ENCODE measurements at places on chromosomes 2 and 18.

- DNase-seq, result no peak
These were observed 10.2 kb downstream of the GPR55 start for GRCh38 chr2:230914886-230915285.

- no peak for DNase-seq
These were observed 81.1 kb upstream of the TTC39C start for GRCh38 chr18:23933407-23933806.

- no peak for DNase-seq
These were observed 127.3 kb downstream of the MGAT5 start for GRCh38 chr2:134381141-134381540.

DNA sequence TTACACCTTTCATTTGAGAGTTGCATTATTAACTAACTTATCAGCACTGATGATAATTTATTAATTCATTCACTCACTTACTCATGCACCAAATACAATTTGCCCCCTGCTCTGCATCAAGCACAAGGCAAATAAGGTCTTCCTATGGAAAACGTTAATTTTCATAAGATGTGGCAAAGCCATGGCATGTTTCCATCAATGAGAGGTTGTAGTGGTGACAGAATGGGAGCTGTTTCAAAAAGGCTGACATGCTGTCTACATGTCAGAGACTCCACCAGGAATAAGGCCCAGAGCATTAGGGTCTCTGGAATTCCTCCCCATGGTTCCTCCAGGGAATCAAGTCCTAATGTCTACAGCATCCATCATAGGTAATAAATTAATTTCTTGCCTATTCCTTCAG, 978.8 kb downstream of the TMEM182 start:
- DNase-seq, result no peak

DNA sequence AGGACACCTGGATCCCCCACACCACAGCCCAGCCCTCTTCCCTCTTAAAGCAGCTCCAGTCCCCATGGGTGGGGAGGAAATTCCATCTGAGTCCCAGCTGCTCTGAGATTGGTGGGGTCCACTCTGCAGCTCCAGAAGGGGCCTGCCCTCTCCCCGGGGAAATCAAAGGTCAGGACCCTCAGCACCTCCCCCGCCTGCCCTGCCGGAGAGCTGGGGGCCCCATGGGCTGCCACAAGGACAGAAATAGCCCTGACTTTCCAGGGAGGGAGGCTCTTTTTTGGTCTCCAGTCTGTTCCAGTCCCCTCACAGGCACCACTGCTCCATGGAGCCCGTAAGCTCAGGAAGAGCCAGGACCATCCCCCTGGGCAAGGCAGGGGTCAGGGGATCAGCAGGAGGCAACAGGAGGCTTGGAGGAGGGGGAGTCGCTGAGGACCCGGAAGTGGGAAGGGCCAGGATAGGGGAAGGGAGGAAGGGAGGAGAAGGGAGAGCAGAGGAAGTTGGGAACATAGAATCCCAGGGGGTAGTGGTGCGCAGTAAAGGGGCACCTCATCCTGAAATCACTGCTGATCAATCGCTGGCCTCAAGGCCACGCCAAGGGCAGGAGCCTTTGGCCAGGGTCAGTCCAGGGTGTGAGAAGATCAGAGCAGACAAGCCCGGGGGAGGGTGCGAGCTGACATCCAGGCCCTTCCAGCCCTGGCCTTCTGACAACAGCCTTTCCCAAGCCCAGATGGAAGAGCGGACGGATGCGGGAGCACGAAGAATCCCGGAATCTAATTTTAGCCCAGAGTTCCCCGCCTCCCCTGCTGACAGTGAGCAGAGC, 7.6 kb downstream of the ADRA2B start:
- no peak for DNase-seq

- no peak for DNase-seq
These were observed 2.6 kb downstream of the ADCYAP1 start for GRCh38 chr18:907115-907884.

GRCh38 chr2:189083106-189083505, 96.5 kb downstream of the COL5A2 start:
- no peak for DNase-seq

GRCh38 chr2:29618024-29618423, 303.4 kb downstream of the ALK start:
- no peak for DNase-seq

DNA sequence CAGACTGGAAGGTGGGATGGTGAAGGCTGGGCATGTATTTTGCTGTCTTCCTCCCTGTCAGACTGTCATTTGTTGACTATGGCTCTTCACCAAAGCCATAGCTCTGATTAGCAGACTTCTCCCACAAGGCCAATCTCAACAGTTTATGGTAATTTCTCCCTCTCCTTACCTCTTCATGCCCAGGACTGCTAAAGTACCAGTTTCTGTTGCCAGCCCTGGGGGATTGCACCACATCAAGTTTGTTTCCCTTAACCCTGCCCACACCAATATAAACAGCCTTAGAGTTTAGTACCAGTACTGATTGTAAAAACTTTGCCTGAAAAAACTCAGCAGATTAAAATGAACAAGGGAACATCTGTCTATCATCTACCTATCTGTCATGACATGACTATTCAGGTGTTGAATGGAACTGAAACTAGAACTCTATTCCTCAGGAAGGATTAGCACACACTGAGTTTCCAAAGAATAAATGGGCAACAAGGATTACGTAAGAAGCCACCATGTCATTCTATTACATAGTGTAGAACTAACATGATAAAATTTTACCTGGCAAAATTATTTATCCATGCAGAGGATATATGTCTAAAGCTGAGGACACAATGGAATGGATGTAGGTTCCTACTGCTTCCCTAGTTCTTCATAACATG, 13.7 kb downstream of the FEZ2 start:
- DNase-seq, result no peak

DNA sequence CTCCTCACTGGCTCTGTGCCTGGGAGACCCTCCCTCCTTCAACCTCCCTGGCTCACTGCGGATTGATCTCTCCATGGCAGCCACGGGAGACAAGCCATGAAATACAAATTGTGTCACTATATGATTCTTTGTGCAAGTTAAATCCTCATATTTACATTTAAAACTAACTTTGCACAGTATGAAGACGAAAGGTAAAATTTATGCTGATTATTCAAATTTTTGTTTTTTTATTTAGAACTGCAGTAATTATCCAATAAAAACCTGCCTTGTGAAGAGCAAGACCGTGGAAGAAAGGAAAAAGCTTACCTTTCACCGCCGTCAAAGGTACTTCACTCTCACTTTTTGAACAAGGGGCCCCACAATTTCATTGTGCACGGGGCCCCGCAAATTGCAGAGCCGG, 436.9 kb downstream of the EIPR1 start:
- DNase-seq, result no peak

GRCh38 chr18:40004246-40004645, 1950.8 kb upstream of the PIK3C3 start:
- no peak for DNase-seq

- peak; percentile 49 for DNase-seq
These were observed 796 bp downstream of the MYO1B start for GRCh38 chr2:191245869-191246531.
